Activated CD8-positive, alpha-beta T cell treated with anti-CD3 and anti-CD28 coated beads for 36 hours (primary cell): ENCODE measurements at places on chromosomes 4 and X. TPM values are rescaled to one million over a fixed set of nuclear protein-coding genes. Genes with fewer than 3 reads are reported as not detected.

GAB3 gene
- 5.0 TPM for total RNA-seq

SPANXN4 gene
- total RNA-seq, result not detected

VCX3A gene
- not detected for total RNA-seq

CCDC110 gene
- 0.45 TPM for total RNA-seq

TIMM8A gene
- 26.3 TPM for total RNA-seq

RTL9 gene
- total RNA-seq, result not detected

UGT8 gene
- total RNA-seq, result 0.07 TPM

DNA sequence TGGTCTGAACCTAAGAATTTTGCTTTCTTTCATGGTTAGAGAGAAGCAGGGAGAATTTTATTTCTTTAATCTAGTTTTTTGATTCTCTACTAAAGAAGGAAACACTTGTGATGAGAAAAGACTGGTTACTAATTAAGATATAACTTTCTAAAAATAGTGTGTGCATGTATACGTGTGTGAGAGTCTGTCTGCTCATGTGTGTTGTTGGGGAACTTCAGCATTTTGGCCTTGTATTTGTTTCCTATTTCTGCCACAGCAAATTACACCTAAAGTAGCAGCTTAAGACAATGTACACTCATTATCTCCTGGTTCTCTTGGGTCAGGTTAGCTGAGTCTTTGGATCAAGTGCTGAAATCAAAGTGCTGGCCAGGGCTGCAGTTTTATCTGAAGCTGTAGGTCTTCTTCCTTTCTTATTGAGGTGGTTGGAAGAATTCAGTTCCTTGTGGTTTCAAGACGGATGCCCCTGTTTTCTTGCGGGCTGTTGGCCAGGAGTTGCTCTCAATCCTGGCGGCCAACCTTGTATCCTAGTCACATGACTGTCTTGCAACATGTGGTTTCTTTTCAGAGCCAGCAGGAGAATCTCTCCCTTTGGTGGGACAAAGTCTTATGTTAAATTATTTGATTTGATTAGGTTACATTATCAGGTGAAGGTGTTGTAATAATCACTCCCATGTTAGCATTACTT is 188.4 kb upstream of the CLNK start:
- H3K4me1 ChIP-seq, result no peaks in the 10 kb centered on the region
- H3K27me3 ChIP-seq, result no peaks in the 10 kb centered on the region
- no peak overlapping the region for H3K4me3 ChIP-seq
- H3K27ac ChIP-seq, result no peak overlapping the region
- no peaks in the 10 kb centered on the region for H3K36me3 ChIP-seq

GRCh38 chr4:3360777-3361176 is 68.0 kb downstream of the RGS12 start:
- no peak overlapping the region for H3K27ac ChIP-seq
- peaks cover 3% of the 10 kb centered on the region for H3K27me3 ChIP-seq
- DNase-seq, result no peak
- no peak overlapping the region for H3K4me3 ChIP-seq
- H3K36me3 ChIP-seq, result no peaks in the 10 kb centered on the region

- H3K27ac ChIP-seq, result no peak overlapping the region
- no peaks in the 10 kb centered on the region for H3K4me1 ChIP-seq
- H3K36me3 ChIP-seq, result peaks cover 20% of the 10 kb centered on the region
- H3K27me3 ChIP-seq, result no peaks in the 10 kb centered on the region
Measured at GRCh38 chr4:39502019-39502663, 25.1 kb downstream of the UGDH start.

DNA sequence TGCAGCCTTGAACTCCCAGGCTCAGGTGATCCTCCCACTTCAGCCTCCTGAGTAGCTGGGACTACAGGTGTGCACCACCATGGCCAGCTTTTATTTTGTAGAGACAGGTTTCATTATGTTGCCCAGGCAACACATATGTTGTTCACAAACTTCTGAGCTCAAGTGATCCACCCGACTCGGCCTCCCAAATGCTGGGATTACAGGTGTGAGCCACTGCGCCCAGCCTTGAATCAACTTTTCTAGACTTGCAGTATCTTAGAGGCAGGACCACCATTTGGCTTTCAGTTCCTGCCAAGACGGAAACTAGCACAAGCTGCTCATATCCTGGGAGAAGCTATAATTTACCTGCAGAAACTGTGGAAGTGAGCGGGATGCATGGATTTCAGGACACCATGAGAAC is 19.9 kb downstream of the NAT8L start:
- H3K27me3 ChIP-seq, result no peaks in the 10 kb centered on the region
- H3K36me3 ChIP-seq, result no peaks in the 10 kb centered on the region
- H3K4me3 ChIP-seq, result no peak overlapping the region
- no peaks in the 10 kb centered on the region for H3K4me1 ChIP-seq
